Spleen (tissue), 13 donors: ENCODE measurements at places on chromosomes 16 and 17. TPM values are rescaled to one million over a fixed set of nuclear protein-coding genes. Genes with fewer than 3 reads are reported as not detected.

GRCh38 chr16:56682703-56683397 is 580 bp downstream of the MT1X start:
- DNase-seq, result no peak

GRCh38 chr17:28916302-28916934 is 13.5 kb upstream of the DHRS13 start:
- no peak for DNase-seq

DNA sequence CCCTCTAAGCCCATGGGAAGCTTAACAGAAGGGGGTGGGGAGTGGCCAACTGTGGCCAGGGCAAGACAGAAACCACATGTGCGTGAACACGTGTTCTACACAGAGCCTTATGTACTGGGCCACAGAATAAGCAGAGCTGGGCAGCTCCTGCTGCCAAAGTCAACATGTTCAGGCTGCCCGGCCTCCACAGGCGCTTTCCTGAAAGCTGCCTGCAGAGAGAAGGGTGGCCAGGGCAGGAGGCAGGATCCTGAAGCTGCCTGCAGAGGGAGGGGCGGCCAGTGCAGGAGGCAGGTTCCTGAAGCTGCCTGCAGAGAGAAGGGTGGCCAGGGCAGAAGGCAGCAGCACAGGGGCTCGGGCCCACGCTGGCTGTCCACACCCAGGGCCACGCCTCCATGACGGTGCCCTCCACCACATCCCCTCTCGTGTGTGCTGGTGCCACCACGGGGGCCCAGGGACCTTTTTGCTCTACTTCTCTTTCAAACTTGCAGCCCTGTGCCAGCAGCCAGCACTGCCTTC is 79.5 kb downstream of the ANKRD11 start:
- DNase-seq, result no peak

GRCh38 chr16:79597277-79598062 is 3.1 kb downstream of the MAF start:
- no peak for DNase-seq

DNA sequence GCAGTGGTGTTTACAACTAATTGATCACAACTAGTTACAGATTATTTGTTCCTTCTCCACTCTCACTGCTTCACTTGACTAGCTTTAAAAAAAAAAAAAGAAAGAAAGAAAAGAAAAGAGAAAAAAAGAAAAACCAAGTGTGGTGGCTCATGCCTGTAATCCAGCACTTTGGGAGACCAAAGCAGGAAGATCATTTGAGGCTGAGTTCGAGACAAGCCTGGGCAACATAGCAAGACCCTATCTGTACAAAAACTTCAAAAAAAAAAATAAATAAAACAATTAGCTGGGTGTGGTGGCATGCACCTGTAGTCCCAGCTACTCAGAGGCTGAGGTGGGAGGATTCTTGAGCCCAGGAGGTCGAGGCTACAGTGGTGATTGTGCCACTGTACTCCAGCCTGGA is 4.2 kb downstream of the SNTB2 start:
- DNase-seq, result no peak

GRCh38 chr16:8512941-8513624 is 77.2 kb downstream of the TMEM114 start:
- no peak for DNase-seq

Gene PROCA1
- total RNA-seq, result 8.5 TPM

DNA sequence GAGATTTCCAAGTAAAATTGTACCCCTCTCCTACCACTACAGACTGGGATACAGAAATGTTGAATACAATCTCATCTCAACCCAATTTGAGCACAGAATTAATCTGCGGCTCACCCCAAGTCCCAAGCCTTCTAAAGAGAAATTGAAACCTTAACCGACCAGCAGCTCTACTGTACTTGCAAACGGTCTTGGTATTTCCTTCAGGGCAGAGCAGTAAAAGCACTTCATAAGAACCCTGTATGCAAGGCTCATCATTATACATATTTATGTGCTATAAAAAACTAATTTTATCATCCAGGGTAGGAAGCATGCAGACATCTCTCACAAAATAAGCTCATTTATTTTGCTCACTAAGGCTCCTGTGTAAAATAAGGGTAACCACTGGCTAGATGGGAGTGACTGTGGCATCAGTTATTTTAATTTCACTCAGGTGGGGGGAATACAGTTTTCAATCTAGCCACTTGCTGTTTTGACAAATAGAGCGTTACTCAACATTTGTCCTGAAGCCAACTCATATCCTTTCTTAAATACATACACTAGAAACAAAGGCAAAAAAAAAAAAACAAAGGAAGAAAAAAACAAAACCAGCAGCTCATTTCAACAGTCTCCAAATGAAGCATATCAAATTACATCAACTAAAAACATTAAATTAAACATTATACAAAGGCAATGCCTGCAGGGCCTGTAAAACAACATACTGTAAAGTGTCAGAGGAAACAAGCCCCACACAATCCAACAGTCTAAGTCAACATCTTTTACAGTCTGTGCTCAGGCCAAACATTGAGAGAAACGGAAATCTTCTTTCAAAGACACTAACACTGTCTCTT is 65.0 kb downstream of the PARN start:
- DNase-seq, result no peak

- DNase-seq, result no peak
These were observed 105.4 kb downstream of the FTO start for GRCh38 chr16:53809088-53809932.

DNA sequence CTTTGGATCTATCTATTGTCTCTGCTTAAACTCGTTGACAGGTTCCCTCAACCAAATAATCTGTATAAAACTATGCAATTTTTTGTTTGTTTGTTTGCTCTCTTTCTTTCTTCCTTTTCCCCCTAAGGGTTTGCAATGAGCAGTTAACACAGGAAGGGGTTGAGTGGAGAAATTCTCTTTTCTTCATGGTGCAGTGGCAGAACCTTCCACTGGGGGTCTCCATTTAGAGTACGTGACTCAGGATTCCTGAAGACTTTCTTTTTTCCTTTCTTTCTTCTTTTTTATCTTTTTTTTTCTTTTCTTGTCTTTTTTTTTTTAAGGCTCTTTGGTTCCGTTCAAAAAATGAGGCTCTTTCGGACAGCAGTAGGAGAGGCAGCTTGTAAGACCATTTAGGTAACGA is 19.5 kb upstream of the RBFOX1 start:
- no peak for DNase-seq

Gene TMC8
- total RNA-seq, result 210 TPM
